ENCODE measurements at places on chromosomes 7 and 10.

GRCh38 chr7:98394377-98394836, 6.5 kb downstream of the BAIAP2L1 start:
- DNase-seq, result no peak

DNA sequence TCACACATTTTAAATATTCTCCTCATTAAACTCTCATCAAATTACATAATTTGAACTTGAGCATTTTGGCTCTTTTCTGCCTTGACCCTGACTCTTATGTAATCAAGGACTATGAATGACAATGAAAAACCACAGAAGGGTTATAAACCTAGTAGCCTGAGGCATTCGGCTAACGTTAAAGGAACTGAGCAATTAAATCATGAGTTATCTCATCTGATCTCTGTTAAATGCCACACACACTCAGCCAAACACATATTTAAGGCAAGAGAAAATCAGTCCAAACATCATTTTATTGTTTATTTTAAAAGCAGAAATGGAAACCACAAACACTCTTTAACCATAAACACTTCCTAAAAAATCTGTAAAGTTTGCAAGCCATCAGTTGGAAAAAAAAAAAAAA, 204.3 kb downstream of the DGKI start:
- no peak for DNase-seq

- no peak for DNase-seq
Measured at GRCh38 chr10:17980846-17981565, 29.3 kb downstream of the SLC39A12 start.

GRCh38 chr7:100515072-100515532, 23.9 kb upstream of the AGFG2 start:
- DNase-seq, result no peak

DNA sequence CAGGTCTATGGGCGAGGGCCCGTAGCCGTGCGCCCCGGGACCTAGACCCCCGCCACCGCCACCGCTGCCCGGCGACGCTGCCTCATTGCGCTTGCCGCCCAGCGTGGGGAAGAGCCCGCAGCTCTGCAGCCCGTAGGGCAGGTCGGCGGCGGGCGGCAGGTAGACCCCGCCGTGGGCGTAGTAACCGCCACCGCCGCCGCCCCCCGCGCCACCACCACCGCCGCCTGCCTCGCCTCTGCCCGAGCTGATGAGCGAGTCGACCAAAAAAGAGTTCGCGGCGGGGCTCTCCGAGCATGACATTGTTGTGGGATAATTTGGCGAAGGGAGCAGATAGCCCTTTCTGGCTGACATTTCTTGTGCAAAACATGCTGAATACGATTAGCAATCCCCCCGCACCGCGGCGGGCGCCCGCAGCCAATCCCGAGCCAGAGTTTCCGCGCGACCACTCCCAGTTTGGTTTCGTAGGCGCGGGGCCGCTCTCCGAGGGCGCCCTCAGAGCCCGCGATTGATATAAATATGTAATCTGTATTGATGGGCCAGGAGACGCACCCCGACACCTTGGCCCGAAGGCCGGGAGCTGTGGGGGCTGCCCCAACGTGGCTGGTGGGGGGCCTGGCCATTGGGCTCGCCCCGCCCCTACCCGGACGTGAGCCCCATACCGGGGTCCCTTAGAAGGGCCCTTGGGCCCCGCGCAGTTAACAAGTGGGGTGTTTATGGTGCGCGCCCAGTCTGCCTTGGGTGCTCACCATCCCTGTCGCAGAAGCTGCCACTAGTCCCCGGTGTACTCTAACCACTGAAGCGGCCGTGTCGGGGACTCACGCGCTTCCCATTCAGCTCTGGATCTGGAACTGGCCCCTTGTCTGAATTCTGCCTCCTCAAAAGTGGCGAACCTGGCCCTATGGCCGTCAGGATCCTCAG, at the start of gene HOXA10:
Gene HOXA10 (minus strand): TSS at position 365 of the 918 bp plus-strand sequence. CDS start 14 bp downstream, at position 351.
- DNase-seq, result no peak

All from NCI-H510A (cell line).